Cardiac muscle cell (in vitro differentiated cells and primary cell): ENCODE measurements at places on chromosomes 11 and 22. TPM values are rescaled to one million over a fixed set of nuclear protein-coding genes. Genes with fewer than 3 reads are reported as not detected.

GRCh38 chr11:2213384-2213842, 41.8 kb upstream of the TH start:
- H3K4me1 ChIP-seq: no peaks in the 10 kb centered on the region
- no peak for DNase-seq
- no peak overlapping the region for H3K4me3 ChIP-seq
- no peak overlapping the region for H3K27ac ChIP-seq
- peaks cover 13% of the 10 kb centered on the region for H3K27me3 ChIP-seq

GRCh38 chr11:125942771-125943428, 2.9 kb upstream of the VSIG10L2 start:
- no peaks in the 10 kb centered on the region for H3K4me1 ChIP-seq
- H3K4me3 ChIP-seq: no peak overlapping the region
- DNase-seq: no peak
- no peak overlapping the region for H3K27ac ChIP-seq

GRCh38 chr11:111229604-111230003, 15.9 kb upstream of the POU2AF2 start:
- no peaks in the 10 kb centered on the region for H3K36me3 ChIP-seq
- H3K27ac ChIP-seq: no peak overlapping the region
- no peak overlapping the region for H3K4me3 ChIP-seq

The SAA4 gene
- total RNA-seq: not detected in 2 replicates
